Skeletal muscle tissue (tissue), 5 donors: ENCODE measurements at places on chromosomes 2 and 18. TPM values are rescaled to one million over a fixed set of nuclear protein-coding genes. Genes with fewer than 3 reads are reported as not detected.

The KCTD1 gene
- total RNA-seq, result 3.7 TPM

The THSD7B gene
- total RNA-seq, result 2.1 TPM

The CDKL4 gene
- 4.2 TPM for total RNA-seq

The ESPNL gene
- total RNA-seq, result 1.6 TPM

The DNAJC5G gene
- under 0.01 TPM for total RNA-seq

The OBSL1 gene
- 87.2 TPM for total RNA-seq

The NT5DC4 gene
- not detected for total RNA-seq

The CD207 gene
- total RNA-seq, result under 0.01 TPM

The TRIM43 gene
- total RNA-seq, result not detected

The ARHGAP15 gene
- total RNA-seq, result 33.9 TPM

The EGR4 gene
- not detected for total RNA-seq

The AQP12A gene
- total RNA-seq, result not detected

The COPS7B gene
- total RNA-seq, result 10.4 TPM

The C1QL2 gene
- not detected for total RNA-seq

The MDH1B gene
- not detected for total RNA-seq

The UGT1A3 gene
- total RNA-seq, result not detected

The MOGAT1 gene
- not detected for total RNA-seq

The MEP1B gene
- not detected for total RNA-seq

The RAB6C gene
- not detected for total RNA-seq

The SP140 gene
- 0.52 TPM for total RNA-seq

The RALBP1 gene
- 29.2 TPM for total RNA-seq

The TGFA gene
- under 0.01 TPM for total RNA-seq

The TTN gene
- 2,245 TPM for total RNA-seq

The ZAP70 gene
- total RNA-seq, result 3.1 TPM

The SLC16A14 gene
- 2.6 TPM for total RNA-seq

The ADAM23 gene
- total RNA-seq, result 3.7 TPM
